GM03348 (cell line): ENCODE measurements at places on chromosomes 1 and 21.

- no peak for DNase-seq
Measured at GRCh38 chr1:69920426-69920825, 285.0 kb downstream of the LRRC40 start.

- no peak for DNase-seq
Measured at GRCh38 chr1:174713796-174714195, 266.0 kb downstream of the GPR52 start.

DNA sequence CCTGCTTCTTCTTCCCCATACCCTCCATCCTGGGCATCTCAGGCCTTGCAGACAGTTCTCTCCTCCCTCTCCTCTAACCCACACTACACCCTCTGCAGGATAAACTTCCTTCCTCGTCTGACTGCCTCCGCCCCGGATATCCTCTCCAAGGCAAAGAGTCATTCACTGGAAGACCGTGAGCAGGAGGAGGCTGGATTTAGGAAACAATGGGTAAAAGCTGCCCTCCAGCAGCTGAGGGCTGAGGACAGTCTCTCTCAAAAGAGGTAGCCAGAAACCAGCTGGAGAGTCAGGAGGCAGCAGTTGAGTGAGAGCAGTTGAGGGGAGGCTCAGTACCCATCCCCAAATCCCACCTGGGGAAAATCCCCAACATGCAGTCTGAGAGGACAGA lies 1.4 kb downstream of the CSRP1 start:
- peak; percentile 67 for DNase-seq

DNA sequence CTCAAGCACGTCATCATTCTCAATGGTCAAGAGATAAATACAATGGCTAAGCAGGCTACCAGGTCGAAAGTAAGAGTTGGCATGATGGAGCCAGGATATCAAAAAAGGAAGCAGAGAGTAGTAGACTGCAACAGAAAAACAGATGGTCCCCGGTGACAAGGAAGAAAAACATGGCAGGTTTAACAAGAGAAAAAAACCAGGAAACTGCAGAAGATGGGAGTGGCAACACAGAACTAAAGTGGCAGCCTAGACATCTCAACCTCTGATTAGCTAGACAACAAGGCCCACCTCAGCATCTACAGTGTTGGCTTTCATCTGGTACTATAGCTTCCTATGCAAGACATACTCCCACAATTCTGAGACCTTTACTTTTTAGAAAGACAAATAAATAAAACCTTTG lies 3.1 kb downstream of the UBR4 start:
- DNase-seq = no peak

GRCh38 chr1:50929376-50929958 lies 30.6 kb downstream of the FAF1 start:
- DNase-seq = peak; percentile 61

GRCh38 chr1:23403355-23403734 lies 21.2 kb downstream of the TCEA3 start:
- no peak for DNase-seq

DNA sequence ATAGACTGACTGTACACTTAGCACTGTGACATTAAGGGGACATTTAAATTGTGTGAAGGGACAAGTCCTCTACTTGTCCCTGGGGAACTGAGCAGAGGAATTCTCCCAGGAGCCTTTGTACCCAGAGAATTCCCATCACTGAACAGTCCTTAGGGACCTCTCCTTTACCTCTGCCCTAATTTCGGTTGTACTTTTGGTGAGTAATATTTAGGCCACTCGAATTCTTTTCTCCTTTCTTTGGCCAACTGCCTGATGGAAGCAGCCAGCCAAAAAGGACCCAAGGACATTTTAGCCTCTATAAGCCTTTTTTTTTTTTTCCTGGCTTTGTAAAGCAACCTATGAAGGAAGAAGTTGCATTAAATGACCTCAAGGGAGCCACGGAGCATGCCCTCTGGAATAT lies 71.5 kb downstream of the NR5A2 start:
- peak; percentile 18 for DNase-seq

DNA sequence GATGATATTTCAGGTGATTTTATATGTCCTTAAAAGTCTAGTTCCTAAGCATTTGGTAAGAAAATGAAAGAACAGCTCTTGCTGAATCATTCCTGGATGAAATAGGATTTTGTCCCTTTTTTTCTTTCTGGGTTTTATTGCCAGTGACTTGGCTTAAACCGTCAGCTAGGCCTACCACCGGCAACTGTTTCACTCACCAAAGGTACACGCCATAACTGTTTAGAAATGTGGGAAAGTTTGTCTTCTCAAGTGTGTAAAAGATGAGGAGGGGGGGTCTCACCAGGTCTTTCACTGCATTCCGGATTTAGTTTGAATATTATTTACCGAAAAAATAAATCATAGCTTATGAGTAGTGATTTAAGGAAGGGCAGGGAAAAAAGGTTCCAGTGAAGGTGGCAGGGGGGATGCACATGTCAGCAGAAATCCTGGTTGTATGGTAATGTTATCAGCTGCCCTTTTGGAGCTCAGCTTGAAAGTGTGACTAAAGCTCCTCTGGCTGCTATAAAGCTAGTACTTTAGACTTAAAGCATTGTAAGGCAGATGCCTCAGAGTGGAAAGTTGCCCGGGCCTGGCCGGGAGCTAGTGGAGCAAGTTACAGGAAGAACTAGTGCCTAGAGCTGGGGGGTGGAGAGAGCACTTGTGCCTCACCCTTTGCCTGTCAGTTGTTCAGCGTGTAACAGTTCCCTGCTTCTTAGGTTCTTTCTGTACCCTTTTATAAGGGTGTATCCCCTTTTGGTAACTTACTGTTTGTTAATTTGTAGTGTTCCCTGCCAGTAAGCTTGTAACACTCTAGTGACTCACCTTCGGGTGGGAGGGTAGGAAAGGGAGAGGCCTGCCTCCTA lies 3.1 kb downstream of the ATP1A1 start:
- DNase-seq = peak; percentile 52

DNA sequence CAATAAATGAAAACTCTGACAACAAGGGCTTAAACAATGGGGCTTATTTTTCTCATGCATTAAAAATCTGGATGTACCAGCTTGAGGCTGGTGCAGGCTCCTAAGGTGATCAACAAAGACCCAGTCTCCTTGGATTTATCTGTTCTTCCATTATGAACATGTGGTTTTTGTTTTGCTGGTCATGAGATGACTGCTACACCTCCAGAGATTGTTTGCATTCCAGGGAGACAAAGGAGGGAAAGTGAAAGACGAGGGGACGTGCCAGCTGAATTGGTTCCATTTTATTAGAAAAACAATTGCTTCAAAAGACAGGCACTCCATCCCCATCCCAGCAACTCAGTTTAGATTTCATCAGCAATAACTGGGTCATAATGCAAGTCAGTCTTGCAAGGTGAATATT lies 90.9 kb upstream of the KCNK1 start:
- DNase-seq = no peak

DNA sequence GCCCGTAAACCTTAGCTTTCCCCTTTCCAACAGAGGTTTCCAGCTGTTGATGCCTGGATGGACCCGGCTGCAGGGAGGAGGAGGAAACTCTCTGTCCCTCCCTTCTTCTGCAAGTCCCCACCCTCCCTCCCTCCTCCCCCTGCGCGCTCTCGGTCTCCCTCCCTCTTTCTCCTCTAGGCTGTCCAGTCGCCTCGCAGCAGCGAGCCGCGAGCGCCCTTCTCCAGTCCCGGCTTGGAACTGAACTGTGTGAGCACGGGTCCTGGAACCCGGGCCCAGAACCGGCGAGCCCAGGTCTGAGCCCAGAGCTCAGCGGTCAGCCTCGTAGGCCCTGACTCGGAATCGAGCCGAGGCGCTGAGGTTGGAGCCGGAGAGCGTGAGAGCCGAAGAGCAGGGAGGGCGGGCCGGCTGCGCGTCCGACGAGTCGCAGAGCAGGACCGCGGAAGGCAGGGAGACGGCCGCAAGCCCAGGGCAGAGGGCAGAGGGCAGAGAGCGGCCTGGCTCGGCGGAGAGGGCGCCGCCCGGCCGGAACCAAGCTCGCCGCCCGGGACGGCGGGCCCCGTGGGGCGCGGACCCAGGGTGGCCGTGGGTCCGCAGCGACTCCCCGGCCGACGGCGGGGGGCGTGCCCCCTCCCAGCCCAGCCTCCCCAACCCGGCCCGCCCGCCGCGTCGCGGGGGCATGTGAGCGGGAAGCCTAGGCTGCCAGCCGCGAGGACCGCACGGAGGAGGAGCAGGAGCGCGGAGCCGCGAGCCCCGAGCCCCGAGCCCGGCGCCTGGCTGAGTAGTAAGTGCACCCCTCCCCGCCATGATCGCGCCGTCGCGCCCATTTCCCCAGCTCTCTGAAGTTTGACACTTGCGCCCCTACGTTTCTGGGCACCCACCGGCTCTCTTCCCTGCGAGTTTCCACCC lies at the start of gene SOX13:
Gene SOX13 (plus strand): TSS at position 185 of the 906 bp plus-strand sequence. CDS start 39,801 bp downstream, outside the sequence.
- peak; percentile 95 for DNase-seq

DNA sequence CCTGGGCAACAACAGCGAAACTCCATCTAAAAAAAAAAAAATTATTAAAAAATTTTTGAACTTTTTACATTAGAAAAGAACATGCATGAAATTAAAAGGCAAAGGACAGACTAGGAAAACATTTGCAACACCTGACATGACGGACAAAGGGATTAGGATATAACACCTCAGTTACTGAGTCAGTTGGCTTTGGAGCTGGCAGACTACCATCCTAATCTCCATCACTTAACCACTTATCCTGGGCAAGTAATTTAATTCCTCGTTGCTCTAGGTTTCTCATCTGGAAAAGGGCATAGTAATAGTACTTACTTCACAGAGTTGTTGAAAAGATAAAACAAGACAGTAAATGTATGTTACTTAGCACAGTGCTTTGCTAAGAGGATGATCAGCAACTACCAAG lies 11.9 kb downstream of the HECTD3 start:
- DNase-seq = no peak

- DNase-seq = peak; percentile 53
Measured at GRCh38 chr21:31895077-31895835, 22.4 kb downstream of the HUNK start.

GRCh38 chr21:36696390-36697059 lies 2.4 kb upstream of the SIM2 start:
- no peak for DNase-seq

DNA sequence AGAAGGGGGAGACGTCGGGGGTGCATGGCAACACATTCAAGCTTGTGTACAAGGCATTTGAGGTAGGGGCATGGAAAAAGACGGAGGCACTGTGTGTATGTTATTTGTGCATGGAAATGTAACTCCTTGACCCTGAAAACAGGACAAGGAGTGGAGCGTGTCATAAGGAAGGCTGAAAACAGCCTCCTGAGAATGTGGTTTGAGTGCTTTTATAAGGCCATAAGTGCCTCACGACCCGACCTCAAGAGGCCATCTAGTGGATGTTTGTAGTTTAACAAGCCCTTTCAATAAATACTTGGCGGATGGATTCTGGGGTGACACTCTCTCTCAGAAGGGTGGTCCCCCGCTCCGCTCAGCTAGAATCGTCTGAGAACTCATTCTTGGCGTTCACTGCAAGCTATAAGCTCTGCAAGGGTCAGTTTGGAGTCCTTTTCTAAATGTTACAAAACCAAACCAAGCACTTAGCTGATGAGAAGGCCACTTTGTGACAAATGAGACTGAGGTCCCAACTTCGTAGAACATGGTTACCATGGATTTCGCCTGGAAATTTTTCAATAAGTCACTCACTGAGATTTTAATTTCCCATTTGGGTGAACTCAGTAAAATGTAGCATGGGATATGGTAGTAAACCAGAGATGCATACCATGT lies 38.8 kb upstream of the CLCA4 start:
- DNase-seq = peak; percentile 31

- DNase-seq = peak; percentile 52
Measured at GRCh38 chr1:226097866-226098625, 35.5 kb downstream of the H3-3A start.

- DNase-seq = no peak
Measured at GRCh38 chr1:213032651-213033050, 17.0 kb upstream of the ANGEL2 start.

- no peak for DNase-seq
Measured at GRCh38 chr21:39604951-39605350, 7.8 kb upstream of the B3GALT5 start.

GRCh38 chr1:238608144-238608543 lies 717.4 kb upstream of the ZP4 start:
- no peak for DNase-seq
